ENCODE measurements at places on chromosomes 5 and 9.

GRCh38 chr5:116492016-116492623, 82.5 kb downstream of the SEMA6A start:
- no peak for DNase-seq

GRCh38 chr5:176676361-176676824, 29.1 kb downstream of the TSPAN17 start:
- no peak for DNase-seq

DNA sequence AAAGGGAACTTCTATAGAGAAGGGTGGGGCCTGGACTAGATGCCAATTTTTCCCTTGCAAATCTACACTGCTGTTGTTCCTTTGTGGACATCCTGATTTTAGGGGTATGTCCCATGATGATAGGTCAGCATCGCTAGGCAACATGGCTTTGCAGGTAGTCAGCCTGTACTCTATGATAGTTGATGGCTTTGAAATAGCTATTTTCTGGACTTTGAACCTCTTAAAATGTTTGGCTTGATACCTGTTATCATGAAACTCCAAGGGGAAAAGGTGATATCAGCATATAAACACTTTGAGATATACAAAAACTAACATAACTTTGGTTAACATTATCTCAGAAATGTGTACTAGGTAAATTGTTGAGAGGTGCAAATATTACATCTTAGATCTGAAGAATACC, 533.2 kb downstream of the CTNND2 start:
- DNase-seq: no peak

DNA sequence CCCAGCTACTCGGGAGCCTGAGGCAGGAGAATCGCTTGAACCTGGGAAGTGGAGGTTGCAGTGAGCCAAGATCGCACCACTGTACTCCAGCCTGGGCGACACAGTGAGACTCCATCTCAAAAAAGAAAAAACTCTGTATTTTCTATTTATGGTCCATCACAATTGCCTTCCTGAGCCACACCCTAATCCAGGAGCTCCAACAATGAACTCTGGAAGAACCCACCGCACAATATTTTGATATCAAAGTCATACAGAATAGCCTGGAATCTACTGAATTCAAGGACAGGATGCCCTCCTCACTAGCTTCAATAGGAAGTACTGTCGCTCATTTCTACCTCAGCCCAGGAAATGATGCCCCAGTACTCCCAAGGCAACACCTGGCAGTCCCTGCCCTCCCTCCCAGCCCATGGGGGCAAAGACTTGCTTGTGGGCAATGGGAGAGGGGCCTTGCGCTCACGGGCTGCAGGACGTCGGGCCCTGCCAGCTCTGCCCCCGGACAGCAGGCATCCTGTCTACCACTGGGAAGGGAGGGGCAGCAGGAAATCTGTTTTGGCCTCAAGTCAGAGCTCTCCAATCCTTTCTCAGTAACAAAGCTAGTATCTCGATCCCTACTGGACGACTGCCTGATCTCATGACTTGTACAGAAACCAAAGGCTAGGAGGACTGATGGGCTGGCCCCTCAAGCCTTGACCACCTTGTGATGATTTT, 19.7 kb downstream of the UBAC1 start:
- DNase-seq: no peak

DNA sequence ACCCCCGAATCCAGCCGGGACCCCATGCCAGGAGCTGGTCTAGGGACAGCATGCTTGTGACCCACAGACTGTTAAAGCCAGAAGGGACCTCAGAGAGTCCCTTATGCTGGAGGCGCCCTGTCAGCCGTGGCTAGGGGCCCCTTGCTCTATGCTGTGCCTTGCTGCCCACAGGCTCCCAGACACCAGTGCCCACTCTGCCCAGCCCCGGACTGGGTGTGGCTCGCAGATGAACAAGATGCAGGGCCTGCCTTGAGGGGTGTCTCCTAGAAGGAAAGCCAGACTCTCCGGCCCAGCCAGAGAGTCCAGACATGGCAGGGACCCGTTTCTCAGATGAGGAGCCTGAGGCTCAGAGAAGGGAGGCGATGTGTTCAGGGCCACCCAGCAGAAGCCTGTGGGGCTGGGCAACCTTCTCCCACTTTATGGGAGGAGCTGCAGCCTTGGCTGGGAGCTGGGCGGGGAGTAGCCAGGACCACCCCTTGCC, 85.7 kb downstream of the LMX1B start:
- no peak for DNase-seq

- DNase-seq: no peak
These were observed 102.9 kb downstream of the MAN2A1 start for GRCh38 chr5:109792613-109793012.

DNA sequence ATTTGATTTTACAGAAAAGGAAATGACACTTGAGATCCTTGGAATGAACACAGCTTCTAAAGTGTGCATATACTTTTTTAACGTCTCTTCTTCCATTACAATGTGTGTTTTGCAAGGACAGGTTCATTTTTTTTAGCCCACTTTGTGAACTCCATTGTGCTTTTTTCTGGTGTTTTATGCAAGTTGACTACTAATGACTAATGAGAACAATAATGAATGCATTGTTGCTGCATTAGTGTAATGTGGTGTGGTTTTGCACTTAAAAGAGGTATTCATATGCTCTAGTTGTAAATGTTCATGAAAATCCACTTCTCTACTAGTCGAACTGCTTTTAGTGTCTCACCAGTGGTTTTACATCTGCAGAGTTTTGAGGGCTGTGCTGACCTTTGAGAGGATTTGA, 93.6 kb downstream of the UHRF2 start:
- no peak for DNase-seq

DNA sequence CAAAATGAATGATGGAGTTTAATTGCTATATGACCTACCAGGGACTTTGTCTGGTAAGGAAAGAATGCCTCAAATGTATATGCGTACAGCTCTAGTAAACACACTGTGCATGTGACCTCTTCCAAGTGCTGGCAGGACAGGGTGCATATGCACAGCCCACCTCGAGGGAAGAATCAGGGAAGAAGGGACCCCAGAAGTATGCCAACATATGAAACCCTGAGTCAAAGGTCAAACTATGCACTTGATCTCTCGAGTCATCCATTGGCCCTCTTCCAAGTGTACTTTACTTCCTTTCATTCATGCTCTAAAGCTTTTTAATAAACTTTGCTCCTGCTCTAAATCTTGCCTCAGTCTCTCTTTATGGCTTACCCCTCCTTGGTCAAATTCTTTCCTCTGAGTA, 804.6 kb upstream of the COX7C start:
- no peak for DNase-seq

DNA sequence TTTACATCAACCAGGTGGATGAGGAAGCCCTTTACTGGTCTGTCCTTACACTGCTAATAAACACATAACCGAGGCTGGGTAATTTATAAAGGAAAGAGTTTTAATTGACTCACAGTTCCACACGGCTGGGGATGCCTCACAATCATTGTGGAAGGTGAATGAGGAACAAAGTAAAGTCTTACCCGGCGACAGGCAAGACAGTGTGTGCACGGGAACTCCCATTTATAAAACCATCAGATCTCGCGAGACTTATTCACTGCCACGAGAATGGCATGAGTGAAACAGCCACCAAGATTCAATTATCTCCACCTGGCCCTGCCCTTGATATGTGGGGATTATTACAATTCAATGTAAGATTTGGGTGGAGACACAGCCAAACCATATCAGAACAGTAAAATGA, 67.3 kb upstream of the GRAMD2B start:
- no peak for DNase-seq

DNA sequence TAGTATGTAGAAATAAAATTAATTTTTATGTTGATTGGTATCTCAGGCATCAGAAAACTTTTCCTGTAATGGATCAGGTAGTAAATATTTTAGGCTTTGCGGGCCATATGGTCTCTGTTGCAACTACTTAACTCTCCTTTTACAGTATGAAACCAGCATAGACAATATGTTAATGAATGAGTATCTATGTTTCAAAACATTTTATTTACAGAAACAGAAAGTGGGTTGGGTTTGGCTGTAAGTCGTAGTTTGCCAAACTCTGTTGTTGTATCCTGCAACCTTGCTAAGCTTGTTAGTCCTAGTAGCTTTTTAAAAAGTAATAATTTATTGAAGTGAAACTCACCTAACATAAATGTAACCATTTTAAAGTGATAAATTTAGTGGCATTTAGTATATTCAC, 132.1 kb downstream of the NR3C1 start:
- DNase-seq: no peak

DNA sequence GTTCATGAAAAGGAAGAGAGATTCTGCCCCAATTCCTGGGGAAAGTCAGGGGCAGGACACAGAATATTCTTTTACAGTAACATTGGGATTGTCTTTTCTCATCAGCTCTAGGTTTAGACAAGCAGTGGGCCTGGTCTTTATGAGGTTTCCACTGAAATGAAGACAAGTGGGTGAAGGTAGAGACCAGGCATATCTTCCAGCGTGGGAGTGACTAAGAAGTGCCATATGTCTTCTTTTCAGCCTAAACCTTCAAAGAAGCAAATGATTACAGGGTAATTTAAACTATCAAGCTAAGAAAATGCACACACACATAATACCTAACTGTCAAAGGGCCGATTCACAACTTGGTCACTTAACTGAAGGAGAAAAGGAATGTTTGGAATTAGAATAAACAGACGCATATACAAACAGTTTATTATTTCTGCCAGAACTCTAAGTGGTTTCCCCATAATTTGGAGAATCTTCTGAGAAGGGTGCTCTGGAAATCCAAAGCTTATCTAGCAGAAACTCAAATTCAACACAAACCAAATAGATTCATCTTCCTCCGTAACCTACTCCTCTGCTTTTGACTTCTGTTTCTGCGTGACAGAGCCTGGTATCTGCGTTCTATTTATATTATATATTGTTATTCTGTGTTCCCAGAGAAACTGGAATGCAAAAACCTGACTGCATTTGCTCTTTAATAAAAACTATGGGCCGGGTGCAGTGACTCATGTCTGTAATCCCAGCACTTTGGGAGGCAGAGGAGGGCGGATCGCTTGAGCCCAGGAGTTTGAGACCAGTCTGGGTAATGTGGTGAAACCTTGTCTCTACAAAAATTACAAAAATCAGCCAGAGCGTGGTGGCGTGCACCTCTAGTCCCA, 22.0 kb upstream of the TEK start:
- DNase-seq: no peak

GRCh38 chr9:137087409-137087925, 682 bp downstream of the MAN1B1 start:
- DNase-seq: no peak

- no peak for DNase-seq
These were observed 297.8 kb downstream of the FBXL17 start for GRCh38 chr5:108084105-108084504.
